Omental fat pad (tissue), 4 donors: ENCODE measurements at places on chromosomes 6 and 20.
A peak's percentile ranks its signal among the peaks of the same experiment; 100 is the strongest.

GRCh38 chr6:142648036-142648451 lies 296.9 kb downstream of the HIVEP2 start:
- DNase-seq, result no peak

DNA sequence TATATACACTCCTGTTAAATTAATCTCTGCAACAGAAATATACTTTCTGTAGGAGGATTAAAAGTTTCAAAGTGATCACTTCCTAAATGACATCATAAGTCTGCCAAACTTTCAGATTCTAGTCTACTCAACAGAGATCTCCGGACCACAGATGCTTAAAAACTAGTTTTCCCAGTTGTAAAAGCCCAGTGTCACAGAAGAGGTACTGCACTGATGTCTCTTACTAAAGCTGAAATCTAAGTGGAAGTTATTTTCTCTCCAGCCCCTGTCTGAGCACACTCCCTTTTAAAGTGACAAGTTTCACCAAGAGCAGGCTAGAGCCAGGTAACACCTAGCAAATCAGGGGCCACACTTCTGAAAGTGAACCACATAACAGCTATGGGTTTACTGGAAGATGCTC lies 71.6 kb upstream of the DST start:
- no peak for DNase-seq

DNA sequence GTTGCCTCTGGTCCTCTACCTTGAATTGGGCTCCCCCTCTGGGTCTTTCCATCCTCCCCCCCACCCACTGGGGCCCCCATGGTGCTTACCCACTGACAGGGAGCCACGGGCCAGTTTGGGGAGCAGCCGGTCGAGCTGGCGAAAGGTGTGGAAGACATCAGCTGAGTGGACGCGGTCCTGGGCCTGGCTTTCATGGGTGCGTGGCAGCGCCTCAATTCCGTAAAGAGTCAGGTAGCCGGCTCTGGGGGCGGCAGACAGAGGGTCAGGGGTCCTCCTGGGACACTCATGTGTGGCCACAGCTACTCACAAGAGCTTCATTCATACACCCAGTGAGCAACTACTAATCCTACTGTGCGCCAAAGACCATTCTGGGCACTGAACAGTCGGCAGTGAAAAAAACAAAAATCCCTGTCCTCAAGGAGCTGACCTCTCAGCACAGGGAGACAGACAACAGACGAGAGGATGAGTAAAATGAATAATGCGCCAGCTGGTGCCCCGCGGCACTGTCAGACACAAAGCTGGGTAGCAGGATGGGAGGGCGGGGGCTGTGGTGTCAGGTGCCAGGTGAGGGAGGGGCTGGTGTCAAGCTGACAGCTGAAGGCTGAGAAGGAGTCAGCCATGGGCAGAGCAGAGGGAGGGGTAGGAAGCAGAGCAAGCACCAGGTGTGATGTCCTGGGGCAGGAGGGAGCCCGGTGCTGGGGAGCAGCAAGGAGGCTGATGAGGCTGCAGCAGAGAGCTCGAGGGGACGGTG lies 28.3 kb downstream of the PTGIS start:
- DNase-seq, result no peak

DNA sequence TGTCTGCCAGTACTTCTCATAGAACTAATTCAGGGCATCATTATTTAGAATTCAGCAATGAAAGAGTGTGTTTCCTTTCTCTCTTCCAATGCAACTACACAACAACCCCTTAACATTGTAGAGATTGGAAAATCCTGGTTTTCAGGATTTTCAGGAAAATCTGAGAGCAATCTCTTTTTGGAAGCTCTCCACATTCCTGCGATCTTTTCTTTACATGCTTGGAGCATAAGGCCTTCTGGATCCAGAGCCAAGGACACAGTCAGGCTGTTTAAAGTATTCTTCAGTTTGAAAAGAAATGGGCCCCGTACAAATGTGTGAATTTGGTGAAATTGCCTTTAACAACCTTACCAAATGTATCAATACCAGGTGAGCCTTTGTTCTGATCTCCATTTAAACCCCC lies 469.7 kb downstream of the PKHD1 start:
- DNase-seq, result no peak

DNA sequence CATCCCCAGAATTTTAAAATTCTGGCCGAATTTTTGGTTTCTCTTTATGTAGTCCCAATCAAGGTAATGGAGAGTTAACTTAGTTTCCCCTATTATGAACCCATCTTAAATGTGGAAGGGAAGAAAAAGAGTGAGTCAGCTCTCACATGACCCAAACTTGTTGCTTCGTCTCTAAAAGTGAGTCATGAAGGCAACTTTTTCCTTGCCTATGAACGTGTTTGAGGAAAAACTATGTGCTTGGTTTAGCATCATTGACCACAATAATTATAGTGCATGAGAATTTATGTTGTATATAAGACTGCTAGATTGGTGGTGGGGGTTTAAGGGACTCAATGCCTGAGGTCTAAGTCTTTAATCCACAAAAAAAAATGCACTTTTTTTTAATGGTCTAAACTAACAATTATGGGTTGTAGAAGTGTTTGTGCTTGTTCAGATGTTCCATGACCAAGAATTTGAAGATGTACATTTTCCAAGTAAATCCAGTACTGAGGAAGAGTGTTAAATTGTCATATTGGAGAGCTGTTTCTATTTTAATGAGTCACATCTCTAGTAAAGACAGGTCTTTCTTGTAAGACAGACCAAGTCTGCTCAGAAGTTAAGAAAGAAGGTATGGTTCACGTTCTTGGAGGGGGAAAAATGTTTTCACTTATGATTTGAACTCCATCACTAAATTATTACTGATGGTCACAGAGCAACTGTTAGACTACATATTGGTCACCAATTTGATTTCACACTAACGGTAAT lies 409.9 kb upstream of the MARCKS start:
- DNase-seq, result no peak

GRCh38 chr6:138082232-138082631 lies 25.0 kb downstream of the PERP start:
- no peak for DNase-seq

GRCh38 chr20:57265997-57266290 lies 497 bp downstream of the BMP7 start:
- DNase-seq, result no peak

DNA sequence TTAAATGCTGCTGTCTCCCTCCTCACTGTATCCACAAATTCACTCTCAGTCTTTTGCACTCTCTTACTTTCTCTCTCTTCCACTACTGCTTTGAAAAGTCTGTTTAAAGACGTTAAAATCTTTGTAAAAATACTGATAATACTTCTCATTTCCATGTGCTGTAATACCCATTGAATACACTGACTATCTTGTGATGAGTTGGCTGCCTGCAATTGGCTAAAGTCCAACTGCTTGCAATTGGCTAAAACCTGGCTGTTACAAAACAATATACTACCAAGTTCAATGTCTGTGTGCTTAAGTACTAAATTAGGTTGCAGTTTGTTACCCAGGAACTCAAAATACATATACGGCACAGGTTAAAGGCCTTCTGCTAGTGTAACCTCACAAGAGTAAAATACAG lies 264.8 kb downstream of the THBS2 start:
- DNase-seq, result no peak

GRCh38 chr6:104710543-104711335 lies 149.0 kb downstream of the HACE1 start:
- no peak for DNase-seq

DNA sequence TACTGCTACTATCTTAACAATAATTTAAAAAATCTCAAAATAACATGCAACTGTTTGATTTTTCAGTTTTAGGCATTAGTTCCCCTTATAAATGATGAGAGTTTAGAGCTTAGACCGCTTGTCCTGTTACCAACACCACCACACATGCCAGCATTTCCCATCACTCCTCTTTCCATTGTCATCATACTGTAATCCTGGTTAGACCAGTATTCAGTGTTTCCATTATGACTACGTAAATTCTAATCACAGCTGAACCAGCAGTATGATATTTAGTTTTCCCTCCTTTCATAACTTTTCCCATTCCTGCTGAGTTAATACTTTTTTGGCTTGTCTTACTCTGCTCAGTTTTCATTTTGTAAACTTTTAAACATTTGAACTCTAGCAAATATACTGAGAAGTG lies 12.2 kb upstream of the TBC1D20 start:
- DNase-seq, result no peak

DNA sequence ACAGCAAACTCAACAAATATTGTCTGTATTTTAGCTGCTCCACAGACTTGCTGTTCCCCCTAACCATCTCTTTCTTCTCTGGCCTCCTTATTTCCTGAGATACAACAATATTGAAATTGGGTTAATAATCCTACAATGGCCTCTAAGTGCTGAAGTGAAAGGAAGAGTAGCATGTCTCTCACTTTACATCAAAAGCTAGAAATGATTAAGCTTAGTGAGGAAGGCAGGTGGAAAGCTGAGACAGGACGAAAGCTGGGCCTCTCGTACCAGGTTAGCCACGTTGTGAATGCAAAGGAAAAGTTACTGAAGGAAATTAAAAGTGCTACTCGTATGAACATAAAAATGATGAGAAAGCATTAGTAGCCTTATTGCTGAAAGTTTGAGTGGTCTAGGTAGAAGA lies 63.8 kb downstream of the ELOVL5 start:
- DNase-seq, result no peak

- peak; percentile 23 for DNase-seq
These were observed at the start of gene LAMA2 for GRCh38 chr6:128882991-128883611. Gene LAMA2 (plus strand): TSS chr6:128883138. CDS start chr6:128883246, 108 bp downstream.

GRCh38 chr6:88251301-88251700 lies 85.2 kb upstream of the CNR1 start:
- DNase-seq, result no peak

- no peak for DNase-seq
These were observed 1.8 kb downstream of the ECHDC1 start for GRCh38 chr6:127341471-127342202.

GRCh38 chr6:46610862-46611553 lies 41.6 kb downstream of the CYP39A1 start:
- no peak for DNase-seq

- DNase-seq, result no peak
These were observed 3.7 kb upstream of the BEND6 start for GRCh38 chr6:56951049-56951831.

- no peak for DNase-seq
These were observed 52.7 kb upstream of the PTGIS start for GRCh38 chr20:49620364-49621240.

- no peak for DNase-seq
These were observed 10.9 kb downstream of the FOXF2 start for GRCh38 chr6:1400126-1400850.

GRCh38 chr6:156250593-156250992 lies 526.6 kb upstream of the ARID1B start:
- DNase-seq, result no peak

DNA sequence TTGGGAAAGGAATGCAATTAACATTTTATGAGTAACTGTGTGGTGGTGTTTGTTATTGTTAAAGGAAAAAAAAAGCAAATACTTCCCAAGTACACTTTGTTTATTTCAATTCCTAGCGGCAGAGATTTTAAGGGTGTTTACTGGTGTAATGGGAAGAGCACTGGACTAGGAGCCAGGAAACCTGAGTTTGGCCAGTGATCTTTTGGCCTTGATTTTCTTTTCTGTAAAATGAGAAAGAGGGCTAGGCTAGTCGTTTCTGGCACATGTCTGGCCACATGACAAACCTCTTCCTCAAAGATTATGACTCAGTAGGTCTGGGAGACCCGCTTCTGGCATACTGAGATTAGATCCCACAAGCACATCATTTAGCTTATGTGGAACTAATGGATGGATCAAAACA lies 428.1 kb upstream of the NOX3 start:
- DNase-seq, result no peak

- peak; percentile 48 for DNase-seq
These were observed 52.7 kb downstream of the CDH22 start for GRCh38 chr20:46255440-46256104.

GRCh38 chr6:5506149-5506548 lies 244.8 kb downstream of the FARS2 start:
- no peak for DNase-seq

DNA sequence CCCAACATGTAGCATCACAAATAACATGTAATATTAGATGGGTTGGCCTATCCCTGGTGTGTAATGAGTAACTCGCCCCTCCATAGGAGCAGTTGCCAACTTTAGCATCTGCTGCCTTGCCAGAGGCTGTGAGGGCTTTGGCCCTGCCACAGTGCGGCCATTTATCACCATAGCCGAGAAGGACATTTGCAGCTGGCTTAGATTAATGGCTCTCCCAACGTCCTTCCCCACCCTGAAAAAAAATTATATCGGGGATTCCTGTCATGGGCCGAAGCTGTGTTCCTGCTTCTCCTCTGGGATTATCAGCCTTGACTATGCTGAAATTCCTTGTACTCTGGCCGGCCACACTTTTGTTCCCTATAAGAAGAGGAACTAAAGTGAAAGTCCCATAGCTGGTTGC lies 7.6 kb upstream of the ADIG start:
- no peak for DNase-seq

DNA sequence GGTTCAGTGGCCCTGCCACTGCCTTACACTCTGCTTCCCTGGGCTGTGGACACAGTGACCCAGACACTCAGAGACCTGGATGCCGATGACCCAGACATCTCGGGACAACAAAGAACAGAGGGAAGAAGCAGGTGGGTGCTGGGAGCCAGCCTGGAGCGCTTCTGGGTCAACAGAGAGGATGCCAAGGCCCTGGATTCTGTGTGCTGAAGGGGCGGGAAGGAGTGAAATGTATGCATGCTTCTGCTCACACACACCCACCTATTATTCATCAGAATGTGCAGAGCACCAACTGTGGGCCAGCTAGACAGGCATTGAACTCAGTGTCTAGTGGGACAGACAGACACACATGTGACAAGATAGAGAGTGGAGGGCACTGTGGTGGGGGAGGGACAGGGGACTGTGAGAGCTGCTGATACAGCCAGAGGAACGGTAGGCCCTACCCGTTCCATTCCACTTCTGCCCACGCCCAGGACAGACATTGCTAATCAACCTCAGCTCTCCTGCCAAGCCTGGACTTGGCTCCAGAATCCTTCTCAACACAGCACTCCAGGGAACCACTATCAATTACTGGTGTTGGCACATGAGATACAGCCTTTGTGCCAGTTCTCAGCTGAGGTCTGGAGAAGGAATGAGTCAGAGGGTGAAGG lies 20.2 kb downstream of the KCNK15 start:
- DNase-seq, result no peak

- no peak for DNase-seq
These were observed 45.2 kb downstream of the UTRN start for GRCh38 chr6:144330017-144330987.

- peak; percentile 57 for DNase-seq
These were observed 70.9 kb downstream of the HFE start for GRCh38 chr6:26158076-26158580.

DNA sequence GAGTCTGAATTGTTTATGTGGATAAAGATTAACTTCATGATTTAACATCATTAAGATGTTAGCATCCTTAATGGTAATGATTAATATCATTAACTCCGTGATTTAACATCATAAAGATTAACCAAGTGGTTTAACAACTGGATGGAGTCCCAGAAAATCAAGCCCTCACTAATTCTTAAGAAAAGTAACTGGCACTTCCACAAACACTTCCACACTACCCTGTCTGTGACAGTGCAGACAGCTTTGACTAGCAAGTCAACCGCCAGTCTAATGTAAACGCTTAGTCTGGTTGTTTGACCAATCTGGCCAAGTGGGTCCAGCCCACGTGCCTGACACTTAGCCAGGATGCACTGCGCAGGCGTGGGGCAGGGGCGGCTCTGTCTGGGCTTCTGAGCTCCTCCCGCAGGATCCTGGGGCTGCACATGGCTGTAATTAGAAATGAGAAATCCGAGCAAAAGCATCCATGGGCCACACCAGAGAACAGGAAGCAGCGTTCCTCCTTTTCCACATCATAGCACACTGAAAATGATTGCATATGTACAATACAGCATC lies 424.2 kb downstream of the FOXA2 start:
- DNase-seq, result no peak
